Activated naive CD4-positive, alpha-beta T cell treated with anti-CD3 and anti-CD28 coated beads for 36 hours (primary cell): ENCODE measurements at places on chromosomes 13 and 19. TPM values are rescaled to one million over a fixed set of nuclear protein-coding genes. Genes with fewer than 3 reads are reported as not detected.

The CLPTM1 gene
- 32.4 TPM for total RNA-seq

The IFT88 gene
- 2.7 TPM for total RNA-seq

- no peak overlapping the region for H3K27ac ChIP-seq
- H3K4me3 ChIP-seq, result no peak overlapping the region
- no peaks in the 10 kb centered on the region for H3K4me1 ChIP-seq
- H3K27me3 ChIP-seq, result peaks cover 6% of the 10 kb centered on the region
- DNase-seq, result no peak
- H3K36me3 ChIP-seq, result no peaks in the 10 kb centered on the region
Measured at GRCh38 chr19:10021863-10022262, 8.6 kb downstream of the RDH8 start.

- H3K36me3 ChIP-seq, result peaks cover 26% of the 10 kb centered on the region
- peaks cover 62% of the 10 kb centered on the region for H3K4me1 ChIP-seq
- H3K27me3 ChIP-seq, result no peaks in the 10 kb centered on the region
- H3K4me3 ChIP-seq, result no peak overlapping the region
- H3K27ac ChIP-seq, result no peak overlapping the region
Measured at GRCh38 chr13:112583592-112584277, 4.2 kb downstream of the TUBGCP3 start.

- peaks cover 3% of the 10 kb centered on the region for H3K4me1 ChIP-seq
- DNase-seq, result no peak
- H3K4me3 ChIP-seq, result no peak overlapping the region
- H3K27me3 ChIP-seq, result peaks cover 2% of the 10 kb centered on the region
Measured at GRCh38 chr13:27704681-27705080, 83.0 kb downstream of the POLR1D start.
